ENCODE measurements at places on chromosomes 12 and 14.

- peaks cover 31% of the 10 kb centered on the region for H3K4me1 ChIP-seq
- DNase-seq, result peak; percentile 73
- H3K36me3 ChIP-seq, result no peaks in the 10 kb centered on the region
- peak within 1 kb of the TSS; percentile 48 for H3K4me3 ChIP-seq
- H3K27me3 ChIP-seq, result peaks cover 99% of the 10 kb centered on the region
Measured at GRCh38 chr12:4909734-4910501, at the start of gene KCNA1. Gene KCNA1, plus strand, starts transcription at chr12:4909905. Its CDS starts 1,474 bp downstream, at chr12:4911379.

DNA sequence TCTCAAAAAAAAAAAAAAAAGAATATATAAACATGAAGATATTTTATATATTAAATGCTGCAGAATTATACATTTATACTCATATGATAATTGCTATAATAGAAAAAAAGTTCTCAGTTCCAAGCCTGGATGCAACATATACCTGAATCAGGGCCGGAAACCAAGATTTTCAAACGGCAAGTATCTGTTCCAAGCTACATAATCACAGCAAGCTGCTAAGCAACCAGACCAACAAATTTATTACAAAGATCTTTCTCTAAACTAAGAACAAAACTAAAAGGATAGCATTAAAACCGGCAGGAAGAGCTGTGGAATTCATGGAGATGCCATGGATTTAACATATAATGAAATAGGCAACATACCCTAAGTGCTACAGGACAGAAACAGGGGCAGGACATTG lies 7.1 kb downstream of the RACGAP1 start:
- peaks cover 3% of the 10 kb centered on the region for H3K4me1 ChIP-seq
- no peak overlapping the region for H3K4me3 ChIP-seq
- H3K27ac ChIP-seq, result peak overlapping the region; percentile 75
- H3K27me3 ChIP-seq, result no peaks in the 10 kb centered on the region
- H3K36me3 ChIP-seq, result peaks cover 13% of the 10 kb centered on the region

DNA sequence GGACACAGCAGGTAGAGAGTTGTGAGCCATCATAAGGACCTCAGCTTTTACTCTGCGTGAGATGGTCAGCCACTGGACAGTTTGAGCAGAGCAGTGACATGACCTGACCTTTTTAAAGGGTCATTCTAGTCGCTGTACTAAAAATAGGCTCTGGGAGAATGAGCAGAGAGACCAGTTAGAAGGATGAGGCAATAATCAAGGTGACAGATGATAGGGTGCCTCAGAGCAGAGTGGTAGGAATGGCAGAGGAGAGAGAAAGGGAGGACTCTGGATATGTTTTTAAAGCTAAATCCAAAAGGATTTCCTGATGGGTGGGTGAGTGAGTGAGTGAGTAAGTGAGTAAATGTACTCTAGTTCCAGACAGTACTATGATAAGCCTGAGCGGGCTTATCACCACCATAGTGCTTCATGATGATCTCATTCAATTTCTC lies 83.6 kb upstream of the ARHGAP5 start:
- no peak overlapping the region for H3K4me3 ChIP-seq
- H3K27ac ChIP-seq, result no peak overlapping the region
- peaks cover 11% of the 10 kb centered on the region for H3K4me1 ChIP-seq
- no peaks in the 10 kb centered on the region for H3K36me3 ChIP-seq
- H3K27me3 ChIP-seq, result no peaks in the 10 kb centered on the region

GRCh38 chr14:32900547-32900946 lies 38.1 kb upstream of the NPAS3 start:
- H3K4me1 ChIP-seq, result peaks cover 5% of the 10 kb centered on the region
- H3K27ac ChIP-seq, result no peak overlapping the region
- H3K27me3 ChIP-seq, result no peaks in the 10 kb centered on the region
- no peaks in the 10 kb centered on the region for H3K36me3 ChIP-seq

DNA sequence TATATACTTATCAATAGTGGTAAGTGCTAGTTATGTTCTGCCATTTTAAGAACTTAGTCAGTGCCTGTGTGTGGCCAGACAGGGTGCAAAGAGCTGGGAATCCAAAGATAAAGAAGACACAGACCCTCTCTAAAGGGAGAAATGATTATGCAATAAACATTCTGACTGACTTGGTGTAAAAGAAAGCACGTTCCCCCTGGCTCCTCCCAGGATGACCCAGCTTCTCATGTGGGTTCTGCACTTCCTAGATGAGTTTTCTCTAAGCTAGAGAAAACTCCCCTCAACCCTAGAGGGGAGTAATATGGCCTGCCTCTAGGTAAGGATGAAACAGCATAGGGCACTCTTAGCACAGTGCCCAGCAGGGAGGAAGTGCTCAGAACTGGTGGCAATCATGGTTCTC lies 231.2 kb downstream of the VRK1 start:
- peaks cover 5% of the 10 kb centered on the region for H3K4me1 ChIP-seq
- H3K36me3 ChIP-seq, result no peaks in the 10 kb centered on the region
- DNase-seq, result no peak
- peaks cover 6% of the 10 kb centered on the region for H3K27me3 ChIP-seq
- no peak overlapping the region for H3K4me3 ChIP-seq
- H3K27ac ChIP-seq, result no peak overlapping the region

- DNase-seq, result no peak
- peak within 1 kb of the TSS; percentile 44 for H3K4me3 ChIP-seq
- H3K27ac ChIP-seq, result no peak within 1 kb of the TSS
- no peaks in the 10 kb centered on the region for H3K36me3 ChIP-seq
- H3K4me1 ChIP-seq, result peaks cover 40% of the 10 kb centered on the region
Measured at GRCh38 chr14:36582011-36582873, at the start of gene NKX2-8. Gene NKX2-8, minus strand, starts transcription at chr14:36582614. Its CDS starts 225 bp downstream, at chr14:36582389.

DNA sequence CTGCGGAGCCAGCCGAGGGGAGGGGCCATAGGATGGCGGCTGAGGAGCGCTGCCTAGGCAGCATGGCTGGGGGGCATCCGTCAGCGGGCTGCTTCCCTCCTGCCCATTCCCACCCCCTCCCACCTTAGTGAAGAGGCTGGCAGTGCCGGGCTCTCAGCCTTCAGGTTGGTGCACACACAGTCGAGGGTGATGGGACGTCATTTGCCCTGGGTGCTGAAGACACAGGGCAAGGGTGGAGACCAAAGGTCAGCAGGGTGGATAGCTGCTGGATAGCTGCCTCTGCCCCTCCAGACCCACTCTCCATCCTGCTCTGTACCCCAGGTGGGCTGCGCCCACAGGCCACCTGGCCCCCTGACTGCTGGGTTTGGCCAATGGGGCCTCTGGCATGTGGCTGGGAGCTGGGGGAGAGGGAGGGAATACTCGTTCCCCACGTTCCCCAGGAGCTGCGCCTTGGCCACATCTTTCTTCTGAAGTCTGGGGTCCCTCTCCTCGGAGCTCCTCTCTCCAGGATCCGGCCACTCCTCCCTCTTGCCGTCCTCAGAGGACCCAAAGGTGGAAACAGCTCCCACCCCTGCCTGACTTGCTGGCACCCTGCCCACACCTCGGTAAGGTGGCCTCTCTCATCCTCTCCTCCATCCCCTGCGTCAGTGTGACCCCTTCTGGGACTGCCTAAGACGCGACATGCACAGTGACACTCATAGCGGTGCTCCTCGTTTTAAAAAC lies 11.2 kb upstream of the CDC42BPB start:
- no peak for DNase-seq
- peaks cover 6% of the 10 kb centered on the region for H3K4me1 ChIP-seq
- no peaks in the 10 kb centered on the region for H3K27me3 ChIP-seq
- peak overlapping the region; percentile 63 for H3K27ac ChIP-seq
- H3K4me3 ChIP-seq, result no peak overlapping the region
- H3K36me3 ChIP-seq, result no peaks in the 10 kb centered on the region

GRCh38 chr14:101635749-101636560 lies 74.7 kb downstream of the DIO3 start:
- no peaks in the 10 kb centered on the region for H3K4me1 ChIP-seq
- DNase-seq, result no peak
- H3K36me3 ChIP-seq, result no peaks in the 10 kb centered on the region
- peaks cover 14% of the 10 kb centered on the region for H3K27me3 ChIP-seq
- no peak overlapping the region for H3K4me3 ChIP-seq

GRCh38 chr12:98908866-98909265 lies 263.8 kb downstream of the APAF1 start:
- H3K4me3 ChIP-seq, result no peak overlapping the region
- no peak overlapping the region for H3K27ac ChIP-seq
- DNase-seq, result no peak
- no peaks in the 10 kb centered on the region for H3K36me3 ChIP-seq
- no peaks in the 10 kb centered on the region for H3K27me3 ChIP-seq

GRCh38 chr14:30943694-30944093 lies 69.3 kb downstream of the COCH start:
- H3K27ac ChIP-seq, result no peak overlapping the region
- no peaks in the 10 kb centered on the region for H3K27me3 ChIP-seq

DNA sequence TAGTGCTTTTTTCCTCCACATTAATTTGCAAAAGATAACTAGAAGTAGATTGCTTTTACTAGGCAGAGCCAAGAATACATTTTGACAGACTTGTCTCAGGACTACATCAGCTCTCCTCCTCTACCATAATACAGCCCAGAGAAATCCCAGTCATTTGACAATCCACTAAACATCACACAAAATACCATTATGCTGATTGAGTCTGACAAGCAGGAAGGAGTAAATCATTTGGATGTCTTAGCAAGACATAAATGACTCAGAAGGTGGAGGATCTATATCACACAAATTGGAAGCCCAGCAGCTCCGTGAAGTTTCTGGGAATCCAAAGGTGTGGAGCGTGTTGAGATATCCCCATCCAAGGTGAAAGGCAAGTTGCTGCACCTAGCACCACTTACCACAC lies 75.4 kb upstream of the FKBP4 start:
- no peak overlapping the region for H3K4me3 ChIP-seq
- peaks cover 20% of the 10 kb centered on the region for H3K27me3 ChIP-seq
- no peak overlapping the region for H3K27ac ChIP-seq
- no peak for DNase-seq

GRCh38 chr12:89576572-89577220 lies 50.8 kb upstream of the POC1B start:
- H3K27me3 ChIP-seq, result no peaks in the 10 kb centered on the region
- no peak overlapping the region for H3K27ac ChIP-seq
- H3K4me3 ChIP-seq, result no peak overlapping the region
- no peak for DNase-seq

DNA sequence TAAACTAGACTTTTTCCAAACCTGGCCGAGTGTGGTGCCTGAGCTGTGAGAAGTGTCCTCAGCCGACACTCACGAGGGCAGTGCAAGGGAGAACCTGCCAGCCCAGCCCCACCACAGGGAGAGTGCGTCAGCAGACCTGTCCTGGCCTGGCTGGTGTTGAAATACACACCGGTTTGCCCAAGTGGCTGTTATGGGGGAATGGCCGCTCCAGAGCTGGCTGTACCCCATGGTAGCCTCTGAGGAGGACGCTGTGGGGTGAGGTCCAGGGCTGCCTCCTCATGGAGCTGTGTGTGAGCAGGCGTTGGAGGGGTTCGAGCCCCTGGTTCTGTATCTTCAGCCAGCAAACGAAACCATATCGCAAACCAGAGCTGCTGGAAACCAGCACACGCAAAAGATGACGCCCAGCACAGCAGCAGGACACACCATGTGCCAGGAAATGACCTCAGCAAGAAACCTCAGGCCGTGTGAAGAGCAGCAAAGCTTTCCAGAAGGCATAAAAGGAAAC lies 9.4 kb downstream of the ANKRD9 start:
- H3K27me3 ChIP-seq, result no peaks in the 10 kb centered on the region
- H3K4me1 ChIP-seq, result no peaks in the 10 kb centered on the region
- H3K27ac ChIP-seq, result peak overlapping the region; percentile 62
- H3K36me3 ChIP-seq, result peaks cover 36% of the 10 kb centered on the region
- no peak overlapping the region for H3K4me3 ChIP-seq
- DNase-seq, result no peak

DNA sequence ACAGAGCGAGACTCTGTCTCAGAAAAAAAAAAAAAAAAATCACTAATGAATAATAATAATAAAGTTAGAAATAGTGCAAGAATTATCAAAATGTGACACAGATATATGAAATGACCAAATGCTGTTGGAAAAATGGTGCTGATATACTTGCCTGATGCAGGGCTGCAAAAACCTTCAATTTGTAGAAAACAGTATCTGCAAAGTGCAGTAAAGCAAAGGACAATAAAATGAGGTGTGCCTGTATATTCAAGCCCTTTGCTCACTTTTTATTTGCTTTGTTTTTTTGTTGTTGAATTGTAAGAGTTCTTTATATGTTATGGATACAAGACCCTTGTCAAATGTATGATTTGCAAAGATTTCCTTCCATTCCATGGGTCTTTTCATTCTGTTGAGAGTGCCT lies 9.0 kb upstream of the PAPOLA start:
- DNase-seq, result no peak
- H3K36me3 ChIP-seq, result no peaks in the 10 kb centered on the region
- H3K4me3 ChIP-seq, result no peak overlapping the region
- no peaks in the 10 kb centered on the region for H3K4me1 ChIP-seq
- H3K27me3 ChIP-seq, result no peaks in the 10 kb centered on the region
- no peak overlapping the region for H3K27ac ChIP-seq

- peak overlapping the region; percentile 93 for H3K27ac ChIP-seq
- H3K4me3 ChIP-seq, result peak overlapping the region; percentile 42
- peak; percentile 56 for DNase-seq
- peaks cover 94% of the 10 kb centered on the region for H3K4me1 ChIP-seq
Measured at GRCh38 chr14:91399868-91400640, 17.6 kb downstream of the CCDC88C start.

DNA sequence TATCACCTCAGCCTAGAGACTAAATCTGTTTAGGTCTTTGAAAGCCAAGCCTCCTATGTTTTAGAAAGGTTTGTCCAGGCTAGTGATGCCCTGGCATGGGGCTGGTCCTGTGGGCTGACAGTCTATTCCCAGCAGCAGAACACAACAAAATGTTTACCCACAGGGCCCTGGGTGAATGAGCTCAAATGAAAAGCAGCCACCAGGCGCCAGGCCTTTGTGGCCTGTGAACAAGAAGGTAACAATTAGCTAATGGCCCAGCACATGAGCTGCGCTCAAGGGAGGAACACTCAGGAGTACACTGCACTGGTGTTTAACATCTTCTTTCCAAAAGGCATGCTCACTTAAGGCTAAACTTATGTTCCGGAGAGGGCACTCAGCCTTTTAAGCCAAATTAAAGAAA lies 202.2 kb downstream of the MON2 start:
- H3K36me3 ChIP-seq, result no peaks in the 10 kb centered on the region
- H3K27me3 ChIP-seq, result no peaks in the 10 kb centered on the region
- no peak overlapping the region for H3K4me3 ChIP-seq
- no peaks in the 10 kb centered on the region for H3K4me1 ChIP-seq
- DNase-seq, result no peak

Measured in stomach (tissue), 19 donors.